ENCODE measurements at places on chromosomes 5 and 9.

DNA sequence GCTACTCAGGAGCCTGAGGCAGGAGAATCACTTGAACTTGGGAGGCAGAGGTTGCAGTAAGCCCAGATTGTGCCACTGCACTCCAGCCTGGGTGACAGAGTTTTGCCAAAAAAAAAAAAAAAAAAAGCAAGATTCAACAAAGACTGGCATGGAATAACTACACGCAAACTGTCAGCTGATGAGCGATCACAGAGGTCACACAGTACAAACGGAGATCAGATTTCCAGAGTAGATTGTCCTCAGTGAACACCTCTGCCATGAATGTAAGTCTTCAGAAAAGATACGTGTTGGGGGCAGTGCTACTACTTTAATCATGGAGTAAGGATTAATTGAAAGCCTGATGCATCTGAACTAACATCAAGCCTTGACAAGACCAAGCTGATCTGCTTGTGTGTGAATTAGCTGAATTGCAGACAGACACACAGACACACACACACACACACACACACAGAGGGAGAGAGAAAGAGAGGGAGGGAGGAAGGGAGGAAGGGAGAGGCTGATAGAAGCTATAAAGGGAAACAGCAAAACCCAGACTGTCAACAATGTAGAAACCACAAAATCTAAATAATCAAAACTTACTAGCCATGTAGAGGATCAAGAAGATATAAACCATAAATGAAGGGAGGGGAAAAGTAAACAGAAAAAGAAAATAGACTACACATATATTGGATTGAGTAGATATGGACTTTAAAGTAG is 222.9 kb upstream of the ZNF462 start:
- no peak for DNase-seq

DNA sequence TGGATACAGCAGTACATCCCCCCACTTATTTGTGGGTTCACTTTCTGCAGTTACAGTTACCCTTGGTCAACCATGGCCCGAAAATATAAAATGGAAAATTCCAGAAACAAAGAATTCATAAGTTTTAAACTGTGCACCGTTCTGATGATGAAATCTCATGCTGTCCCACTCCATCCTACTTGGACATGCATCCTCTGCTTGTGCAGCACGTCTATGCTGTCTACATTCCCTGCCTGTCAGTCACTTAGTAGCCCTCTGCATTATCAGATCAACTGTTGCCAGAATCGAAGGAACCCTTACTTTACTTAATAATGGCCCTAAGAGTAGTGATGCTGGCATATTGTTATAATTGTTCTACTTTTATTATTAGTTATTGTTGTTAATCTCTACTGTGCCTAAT is 14.6 kb downstream of the MARCHF3 start:
- DNase-seq, result no peak

DNA sequence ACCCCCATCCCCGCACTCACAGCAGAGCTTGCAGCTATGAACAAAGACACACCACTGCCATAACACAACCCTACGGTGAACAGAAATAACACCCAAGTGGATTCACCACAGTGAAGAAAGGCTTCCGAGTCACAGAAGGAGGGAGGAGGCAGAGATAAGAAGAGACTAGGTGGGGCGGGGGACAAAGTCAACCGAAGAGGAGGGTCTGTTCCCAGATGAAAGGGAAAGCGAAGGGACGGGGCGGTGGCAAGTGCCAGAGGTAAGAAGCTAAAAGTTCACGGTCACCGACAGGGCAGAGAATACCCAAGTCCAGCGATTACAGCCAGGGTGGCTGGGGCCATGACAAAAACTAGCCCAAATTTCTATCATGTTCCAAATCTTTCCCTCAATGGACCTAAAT is 21.0 kb downstream of the EPB41L4B start:
- DNase-seq, result no peak

DNA sequence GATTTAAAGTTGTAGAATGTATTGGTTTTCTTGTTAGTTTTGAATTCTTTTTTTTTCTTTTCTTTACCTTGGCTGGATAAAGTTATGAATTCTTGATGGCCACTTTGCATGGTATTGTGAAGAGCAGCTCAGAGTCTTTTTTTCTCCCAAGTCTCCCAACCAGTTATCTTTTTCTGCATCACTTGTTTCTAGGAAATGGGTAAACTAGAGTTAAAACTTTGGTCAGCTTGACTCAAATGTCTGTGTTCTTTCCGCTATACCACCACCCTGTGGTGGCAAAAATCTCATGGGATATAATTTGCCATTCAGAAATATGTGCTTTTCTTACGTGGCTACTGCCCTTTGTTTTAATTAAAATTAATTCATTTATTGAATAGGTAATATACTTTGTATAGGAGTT is 113.2 kb downstream of the UNC13B start:
- DNase-seq, result no peak

DNA sequence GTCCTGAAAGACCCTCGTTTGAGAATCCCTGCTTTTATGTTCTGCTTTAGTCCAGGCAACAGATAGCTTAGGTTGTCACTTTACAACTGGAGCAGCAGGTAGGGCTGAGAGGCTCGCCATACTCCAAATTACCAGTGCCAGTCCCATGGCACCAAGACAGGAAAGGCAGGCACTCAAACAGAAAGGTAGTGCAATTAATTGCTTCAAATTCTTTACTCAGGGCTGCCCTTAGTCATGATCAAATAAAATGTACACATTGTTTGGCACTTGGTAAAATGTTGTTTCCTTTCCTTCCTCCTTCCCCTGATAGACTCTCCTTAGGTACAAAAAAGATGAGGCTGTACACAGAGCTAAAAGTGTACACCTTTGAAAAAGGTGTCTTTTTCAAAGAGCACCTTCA is 115.8 kb upstream of the CCDC152 start:
- DNase-seq, result no peak

DNA sequence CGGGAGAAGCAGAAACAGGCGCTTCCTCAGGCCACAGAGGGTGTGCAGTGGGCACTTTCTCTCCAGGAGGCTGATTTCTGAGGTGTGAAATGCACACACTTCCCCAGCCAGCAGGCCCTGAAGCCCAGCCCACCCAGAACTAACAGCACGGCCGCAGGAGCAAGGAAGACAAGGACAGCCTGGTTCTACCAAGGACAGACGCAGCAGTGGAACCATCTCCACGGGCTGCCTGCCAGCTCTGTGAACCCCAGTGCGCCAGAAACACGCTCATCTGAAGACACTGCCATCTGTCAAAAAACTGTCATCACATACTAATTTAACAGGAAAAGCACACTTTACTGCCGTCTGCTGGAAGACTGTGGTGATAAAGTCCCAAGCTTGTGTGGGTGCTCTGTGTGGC is 40.7 kb downstream of the MAPK9 start:
- DNase-seq, result no peak

- DNase-seq, result peak; percentile 86
Observed at GRCh38 chr9:121650217-121651007, 1.0 kb upstream of the DAB2IP start.

GRCh38 chr9:9791611-9792010 is 821.2 kb downstream of the PTPRD start:
- DNase-seq, result peak; percentile 4

- DNase-seq, result no peak
Observed at GRCh38 chr5:33235824-33236223, 204.9 kb upstream of the TARS1 start.

DNA sequence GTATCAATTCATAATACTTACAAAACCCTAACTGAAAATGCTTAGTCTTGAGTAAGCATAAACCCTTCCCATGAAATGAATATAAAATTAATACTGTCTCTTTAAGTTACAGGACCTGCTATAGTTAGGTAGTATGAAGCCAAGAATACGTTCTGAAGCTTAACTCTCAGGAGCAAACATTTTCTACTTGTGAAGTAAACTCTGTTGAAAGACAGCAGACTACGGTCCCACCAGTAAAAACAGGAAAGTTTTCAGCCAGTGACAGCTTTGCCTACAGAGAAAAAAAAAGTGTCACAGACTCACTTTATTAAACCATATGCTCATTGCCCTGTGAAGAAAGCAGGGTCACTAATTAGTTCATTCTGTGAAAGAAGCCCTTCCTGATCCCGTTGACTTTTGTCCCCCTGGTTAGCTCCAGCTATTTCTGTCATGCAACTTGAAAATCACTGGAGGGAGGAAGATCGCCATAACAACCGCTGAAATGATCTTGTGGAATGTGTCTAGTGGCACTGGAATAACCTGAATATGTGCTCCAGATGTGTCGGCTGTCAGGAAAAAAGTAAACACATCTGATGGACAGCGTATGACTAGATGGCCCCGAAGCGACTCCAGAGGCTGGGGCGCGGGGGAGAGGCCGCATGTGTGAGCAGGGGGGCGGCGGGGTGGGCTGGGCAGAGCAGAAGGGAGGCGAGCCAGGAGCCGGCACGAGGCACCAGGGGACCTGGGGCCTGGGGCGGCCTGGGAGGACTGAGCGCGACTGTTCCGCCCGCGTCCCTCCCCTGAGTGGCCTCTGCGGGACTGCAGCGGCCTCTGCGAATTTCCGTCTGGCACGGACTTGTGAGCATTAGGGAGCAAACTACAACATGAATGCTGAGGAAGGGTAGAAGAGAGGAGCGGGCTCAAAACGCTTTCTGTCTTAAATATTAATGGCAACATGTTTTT is 41.9 kb downstream of the BNC2 start:
- DNase-seq, result peak; percentile 70

DNA sequence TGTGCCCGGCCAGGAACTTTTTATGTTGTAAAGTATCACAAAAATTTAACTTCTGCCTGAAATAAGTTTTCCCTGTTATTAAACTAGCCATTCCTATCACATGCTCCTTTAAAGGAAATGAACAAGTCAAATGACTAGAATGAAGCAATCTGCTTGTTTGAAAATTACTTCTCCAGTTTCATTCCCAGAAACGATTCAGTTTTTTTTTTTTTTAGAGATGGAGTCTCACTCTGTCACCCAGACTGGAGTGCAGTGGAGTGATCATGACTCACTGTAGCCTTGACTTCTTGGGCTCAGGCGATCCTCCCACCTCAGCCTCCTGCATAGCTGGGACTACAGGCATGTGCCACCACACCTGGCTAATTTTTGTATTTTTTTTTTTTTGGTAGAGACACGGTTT is 13.3 kb upstream of the GNG10 start:
- no peak for DNase-seq

- DNase-seq, result no peak
Observed at GRCh38 chr9:27367175-27367798, 70.3 kb upstream of the EQTN start.

DNA sequence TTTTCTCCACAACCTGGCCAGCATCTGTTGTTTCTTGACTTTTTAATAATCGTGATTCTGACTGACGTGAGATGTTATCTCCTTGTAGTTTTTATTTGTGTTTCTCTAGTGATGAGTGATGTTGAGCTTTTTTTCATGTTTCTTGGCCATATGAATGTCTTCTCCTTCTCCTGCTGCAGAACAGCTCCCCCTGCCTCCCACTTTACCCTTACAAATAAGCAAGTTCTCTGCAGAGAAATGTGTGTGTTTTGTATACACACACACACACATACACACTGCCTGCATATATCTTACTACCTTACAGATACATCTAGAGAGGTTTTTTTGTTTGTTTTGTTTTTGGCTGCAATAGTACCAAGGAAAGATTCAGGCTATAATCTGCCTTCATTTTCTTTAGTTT is 88.7 kb upstream of the PHF24 start:
- DNase-seq, result no peak

DNA sequence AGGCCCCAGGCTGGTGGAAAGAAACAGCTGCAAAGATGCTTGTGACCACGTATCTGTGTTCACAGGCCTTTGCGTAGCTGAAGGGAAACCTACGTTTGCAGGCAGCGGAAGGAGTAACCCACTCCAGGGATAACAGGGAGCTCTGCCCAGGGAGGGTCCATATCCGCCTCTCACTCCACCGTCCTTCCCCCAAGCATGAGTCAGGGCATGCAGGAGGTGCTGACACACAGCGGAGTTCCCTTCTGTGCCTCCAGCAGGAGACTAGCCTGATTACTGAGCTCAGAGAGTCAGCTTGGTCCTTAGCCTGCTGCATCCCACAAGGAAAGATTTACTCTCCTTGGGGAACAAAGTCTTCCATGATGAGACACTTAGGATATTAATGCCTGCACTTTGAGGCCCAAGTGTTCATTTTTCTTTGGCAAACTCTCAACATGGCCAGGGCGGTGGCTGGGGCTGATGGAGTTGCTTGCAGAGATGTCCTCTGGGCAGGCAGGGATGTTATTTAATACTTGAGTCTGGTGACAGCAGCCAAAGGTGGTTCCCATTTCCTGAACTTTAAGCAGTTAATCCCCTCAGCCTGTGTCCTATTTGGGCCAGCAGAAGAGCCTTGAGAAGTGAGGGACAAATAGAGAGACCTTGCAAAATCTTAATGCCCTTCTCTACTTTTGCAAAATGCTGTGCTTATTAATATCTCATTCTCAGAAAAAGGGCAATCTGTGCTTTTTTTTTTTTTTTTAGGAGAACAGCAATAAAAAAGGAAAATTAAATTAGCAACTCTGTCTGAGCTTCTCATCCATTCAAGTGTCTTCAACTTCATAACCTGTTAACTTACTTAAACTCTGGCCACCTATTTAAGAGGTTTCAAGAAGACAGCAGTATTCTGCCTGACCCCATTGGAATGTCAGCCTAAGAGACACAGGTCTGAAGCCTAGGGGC is 222.1 kb downstream of the HSPA4 start:
- DNase-seq, result peak; percentile 29

DNA sequence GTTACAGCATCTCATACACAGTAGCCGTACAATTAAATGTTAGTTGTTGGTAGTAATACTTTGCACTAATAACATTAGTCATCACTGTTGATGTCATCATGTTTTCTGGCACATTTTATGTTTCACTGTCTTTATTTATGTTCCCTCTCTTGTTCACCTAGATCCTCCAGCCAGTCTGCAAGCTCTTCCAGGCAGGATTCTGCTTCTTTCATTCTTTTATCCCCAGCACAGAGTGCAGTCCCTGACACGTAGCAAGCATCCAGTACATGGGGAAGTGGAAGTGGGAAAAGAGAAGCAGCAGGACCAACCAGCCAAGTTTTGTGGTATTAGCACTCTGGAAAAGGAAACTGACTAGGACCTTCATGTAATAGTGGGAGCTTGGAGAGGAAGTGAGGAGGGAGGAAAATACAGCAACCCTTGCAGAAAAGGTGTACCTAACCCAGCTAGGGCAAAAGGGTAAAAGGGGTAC is 89.7 kb upstream of the SLC44A1 start:
- no peak for DNase-seq

All from retina (tissue), 1 donor.